Urinary bladder (tissue), 4 donors: ENCODE measurements at places on chromosomes 2 and 18. TPM values are rescaled to one million over a fixed set of nuclear protein-coding genes. Genes with fewer than 3 reads are reported as not detected.

- peak; percentile 37 for DNase-seq
These were observed 255.3 kb upstream of the AGAP1 start for GRCh38 chr2:235238537-235238936.

GRCh38 chr2:200216310-200216709 lies 90.2 kb upstream of the SPATS2L start:
- no peak for DNase-seq

GRCh38 chr18:56977309-56977708 lies 169.6 kb upstream of the BOD1L2 start:
- no peak for DNase-seq

DNA sequence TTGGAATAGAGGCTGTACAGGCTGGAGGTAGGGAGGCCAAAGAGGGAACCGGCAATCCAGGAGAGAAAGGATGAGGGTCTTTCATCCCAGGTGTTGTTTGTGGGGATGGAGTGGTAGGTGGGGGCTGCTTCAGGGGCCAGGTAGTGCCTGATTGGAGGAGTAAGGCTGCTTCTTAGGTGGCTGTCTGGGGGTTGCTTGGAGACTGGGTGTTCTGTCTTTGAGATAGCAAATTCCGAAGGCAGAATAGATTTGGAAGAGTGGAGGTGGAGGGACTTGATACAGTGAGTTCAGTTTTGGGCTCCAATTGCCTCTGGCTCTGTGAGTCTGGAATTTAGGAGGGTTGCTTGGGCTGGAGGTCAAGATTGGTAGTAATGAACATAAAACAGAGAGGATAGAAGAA lies 5.9 kb downstream of the ZNF532 start:
- no peak for DNase-seq

GRCh38 chr2:127704641-127705390 lies 3.5 kb downstream of the SFT2D3 start:
- no peak for DNase-seq

DNA sequence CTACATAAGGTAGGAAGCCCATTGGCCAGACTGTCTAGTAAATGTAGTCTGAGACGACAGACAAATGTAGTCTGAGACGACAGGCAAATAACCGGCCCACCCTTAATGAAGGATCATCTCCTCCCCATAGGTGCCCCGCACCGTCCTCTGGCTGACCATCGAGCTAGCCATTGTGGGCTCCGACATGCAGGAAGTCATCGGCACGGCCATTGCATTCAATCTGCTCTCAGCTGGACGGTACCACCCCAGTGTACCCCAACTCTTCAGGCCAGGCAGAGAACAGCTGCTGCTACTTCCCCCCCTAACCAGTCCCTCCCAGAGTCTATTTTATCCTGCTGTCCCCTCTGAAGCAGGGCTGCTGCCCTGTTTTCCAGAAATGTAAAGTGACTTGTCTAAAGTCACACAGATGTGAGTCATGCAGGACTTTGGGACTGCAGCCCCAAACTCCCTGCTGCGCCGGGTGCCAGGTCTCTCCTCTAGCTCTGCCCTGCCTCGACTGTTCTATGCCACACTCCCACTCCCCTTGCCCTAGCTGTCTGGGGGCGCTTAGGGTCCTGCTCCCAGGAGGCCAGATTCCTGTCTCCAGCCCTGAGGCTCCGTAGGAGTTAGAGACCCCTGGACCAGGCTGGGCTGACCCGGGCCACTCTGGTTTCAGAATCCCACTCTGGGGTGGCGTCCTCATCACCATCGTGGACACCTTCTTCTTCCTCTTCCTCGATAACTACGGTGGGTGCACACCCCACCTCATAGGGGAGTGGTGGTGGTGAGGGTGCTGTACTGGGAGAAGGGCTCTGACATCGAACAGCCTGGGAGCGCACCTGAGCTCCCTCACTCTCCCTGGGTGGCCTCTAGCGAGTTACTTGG lies 4.7 kb downstream of the SLC11A1 start:
- no peak for DNase-seq

GRCh38 chr2:106562268-106563186 lies 75.4 kb downstream of the CD8B2 start:
- no peak for DNase-seq

GRCh38 chr18:24954341-24954740 lies 397.6 kb downstream of the ZNF521 start:
- DNase-seq: no peak

- no peak for DNase-seq
These were observed 16.4 kb downstream of the MAL start for GRCh38 chr2:95041824-95042442.

DNA sequence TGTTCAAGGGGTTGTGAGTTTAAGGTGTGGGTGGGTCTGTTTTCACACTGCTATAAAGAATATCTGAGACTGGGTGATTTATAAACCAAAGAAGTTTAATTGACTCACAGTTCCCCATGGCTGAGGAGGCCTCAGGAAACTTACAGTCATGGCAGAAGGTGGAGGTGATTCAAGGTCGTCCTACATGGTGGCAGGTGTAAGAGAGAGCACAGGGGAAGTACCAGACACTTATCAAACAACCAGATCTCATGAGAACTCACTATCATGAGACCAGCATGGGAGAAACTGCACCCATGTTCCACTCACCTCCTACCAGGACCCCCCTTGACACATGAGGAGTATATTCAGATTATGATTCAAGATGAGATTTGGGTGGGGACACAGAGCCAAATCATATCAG lies 38.0 kb downstream of the RHBDD1 start:
- DNase-seq: no peak

GRCh38 chr2:230847883-230848388 lies 16.8 kb upstream of the ITM2C start:
- DNase-seq: no peak

DNA sequence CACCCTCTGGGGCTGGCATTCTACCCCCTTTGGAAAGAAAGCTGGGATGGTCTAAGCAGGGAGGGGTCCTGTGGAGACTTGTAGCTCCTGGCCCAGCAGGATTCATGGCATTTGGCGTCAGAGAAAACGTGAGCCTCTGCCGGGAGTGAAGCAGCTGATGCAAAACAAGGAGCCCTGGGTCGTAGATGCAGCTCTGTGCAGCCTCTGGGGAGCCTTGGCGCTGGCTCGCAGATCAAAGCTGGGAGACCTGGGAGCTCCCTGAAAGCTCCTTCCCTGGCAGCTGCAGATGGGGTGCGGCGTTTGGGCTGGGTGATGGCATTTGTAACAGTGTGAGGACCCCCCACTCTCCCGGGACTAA lies 148.3 kb downstream of the KLHL29 start:
- no peak for DNase-seq

- no peak for DNase-seq
These were observed 17.7 kb downstream of the MRPS9 start for GRCh38 chr2:105055613-105056012.

DNA sequence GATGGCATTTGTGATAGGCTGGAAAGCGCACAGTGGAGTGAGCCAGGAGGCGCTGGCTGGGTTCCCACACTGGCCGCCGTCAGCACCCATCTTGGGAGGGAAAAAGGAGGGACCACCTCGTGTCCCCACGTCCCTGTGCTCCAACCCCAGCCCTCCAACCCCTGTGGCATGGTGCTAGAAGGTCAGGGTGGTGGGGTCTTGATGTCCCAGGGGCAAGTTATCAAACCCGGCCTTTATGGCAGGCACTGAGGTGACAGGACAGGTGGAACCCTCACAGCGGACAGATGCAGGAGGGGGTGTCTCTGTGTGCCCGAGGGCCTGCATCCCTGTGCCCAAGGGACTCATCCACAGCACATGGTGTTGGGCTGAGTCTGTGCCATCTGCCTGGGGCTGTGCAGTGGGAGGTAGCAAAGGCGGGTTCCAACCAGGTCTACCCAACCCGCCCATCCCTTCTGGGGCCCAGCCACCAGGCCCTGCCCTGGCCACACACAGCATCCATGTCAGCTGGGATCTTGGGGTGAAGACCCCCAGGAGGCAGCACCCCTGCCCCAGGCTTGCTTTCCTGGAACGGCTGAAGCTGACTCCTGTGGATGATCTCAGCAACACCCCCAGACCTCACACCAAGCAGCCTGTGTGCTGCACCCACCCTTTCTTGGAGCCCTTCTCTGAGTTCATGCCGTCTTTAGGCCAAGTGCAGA lies 246.1 kb downstream of the NDUFA10 start:
- no peak for DNase-seq

- DNase-seq: no peak
These were observed 191.0 kb downstream of the HRH4 start for GRCh38 chr18:24651434-24651833.

GRCh38 chr2:30789670-30790210 lies 17.5 kb downstream of the CAPN13 start:
- DNase-seq: no peak

DNA sequence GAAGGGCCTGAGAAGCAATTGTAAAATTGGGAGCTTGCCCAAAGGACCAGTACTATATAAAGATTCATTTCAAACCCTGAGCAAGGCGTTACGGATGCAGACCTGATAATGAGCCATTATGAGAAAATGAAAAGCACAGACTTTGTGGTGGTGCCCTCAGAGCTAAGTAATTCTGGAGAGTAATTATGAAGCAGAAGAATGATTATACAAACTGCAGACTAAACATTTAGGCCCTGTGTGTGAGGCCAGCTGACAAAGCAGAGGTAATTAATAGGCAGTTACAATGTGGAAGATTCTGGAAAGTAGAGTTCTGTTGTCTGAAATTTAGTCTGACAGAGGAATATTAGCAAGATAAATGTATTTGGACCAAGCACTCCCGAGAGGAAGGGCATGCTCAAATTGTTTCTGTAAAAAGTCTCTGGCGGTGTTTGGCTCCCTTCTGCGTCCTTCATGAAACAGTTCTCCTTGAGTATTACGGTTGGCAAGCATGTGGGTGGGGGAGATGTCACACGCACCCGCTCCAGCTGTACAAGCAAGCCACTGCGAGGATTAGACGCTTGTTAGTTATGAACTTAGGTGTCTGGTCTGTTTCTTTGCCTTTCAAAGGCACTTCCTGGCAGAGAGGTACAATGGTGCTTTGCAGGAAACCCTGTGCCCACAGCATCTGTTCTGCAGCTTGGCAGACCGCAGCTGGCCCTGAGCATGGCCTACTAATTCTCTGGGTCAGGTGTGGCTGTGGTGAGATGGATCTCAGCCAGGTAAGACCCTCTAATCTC lies 45.5 kb downstream of the CDC42EP3 start:
- no peak for DNase-seq

- no peak for DNase-seq
These were observed 944.8 kb upstream of the CNTNAP5 start for GRCh38 chr2:123080331-123080730.

GRCh38 chr2:120343100-120343432 lies 2.9 kb upstream of the INHBB start:
- DNase-seq: no peak

GRCh38 chr2:163775304-163775703 lies 39.5 kb upstream of the FIGN start:
- DNase-seq: no peak

GRCh38 chr2:143682436-143683055 lies 553.3 kb downstream of the ARHGAP15 start:
- no peak for DNase-seq

GRCh38 chr2:159026170-159026569 lies 57.7 kb downstream of the TANC1 start:
- no peak for DNase-seq

DNA sequence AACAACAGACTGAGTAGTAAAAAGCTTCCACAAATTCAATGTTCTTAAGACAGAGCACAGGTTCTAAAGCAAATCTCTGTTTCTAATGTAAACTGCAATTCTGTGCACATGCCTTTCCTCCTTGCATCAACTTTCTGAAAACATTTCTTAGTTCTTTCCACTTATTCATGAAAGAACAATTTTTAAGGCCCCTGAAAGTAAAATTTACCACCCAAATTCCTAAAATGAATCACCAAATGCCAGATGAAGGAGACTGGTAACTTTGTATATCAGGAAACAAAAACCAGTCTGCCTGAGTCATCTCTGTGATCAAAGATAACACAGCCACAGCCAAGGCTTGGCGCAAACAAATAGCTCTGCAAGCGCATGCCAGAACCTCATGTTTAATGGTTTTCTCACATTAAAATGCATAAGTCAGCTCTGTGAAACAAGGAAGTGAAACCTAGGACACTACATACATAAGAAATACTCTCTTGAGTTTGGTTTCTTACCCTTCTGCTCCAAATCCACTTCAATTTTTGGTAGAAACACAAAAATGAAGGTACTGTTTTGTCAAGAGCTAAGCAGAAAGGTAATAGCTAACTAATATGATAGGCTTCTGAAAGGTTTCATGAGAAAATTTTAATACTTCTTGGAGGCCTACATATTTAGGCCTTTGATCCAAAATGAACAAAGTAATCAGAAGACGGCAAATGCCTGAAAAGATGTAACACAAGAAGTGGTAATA lies 169.4 kb downstream of the THADA start:
- peak; percentile 78 for DNase-seq

DNA sequence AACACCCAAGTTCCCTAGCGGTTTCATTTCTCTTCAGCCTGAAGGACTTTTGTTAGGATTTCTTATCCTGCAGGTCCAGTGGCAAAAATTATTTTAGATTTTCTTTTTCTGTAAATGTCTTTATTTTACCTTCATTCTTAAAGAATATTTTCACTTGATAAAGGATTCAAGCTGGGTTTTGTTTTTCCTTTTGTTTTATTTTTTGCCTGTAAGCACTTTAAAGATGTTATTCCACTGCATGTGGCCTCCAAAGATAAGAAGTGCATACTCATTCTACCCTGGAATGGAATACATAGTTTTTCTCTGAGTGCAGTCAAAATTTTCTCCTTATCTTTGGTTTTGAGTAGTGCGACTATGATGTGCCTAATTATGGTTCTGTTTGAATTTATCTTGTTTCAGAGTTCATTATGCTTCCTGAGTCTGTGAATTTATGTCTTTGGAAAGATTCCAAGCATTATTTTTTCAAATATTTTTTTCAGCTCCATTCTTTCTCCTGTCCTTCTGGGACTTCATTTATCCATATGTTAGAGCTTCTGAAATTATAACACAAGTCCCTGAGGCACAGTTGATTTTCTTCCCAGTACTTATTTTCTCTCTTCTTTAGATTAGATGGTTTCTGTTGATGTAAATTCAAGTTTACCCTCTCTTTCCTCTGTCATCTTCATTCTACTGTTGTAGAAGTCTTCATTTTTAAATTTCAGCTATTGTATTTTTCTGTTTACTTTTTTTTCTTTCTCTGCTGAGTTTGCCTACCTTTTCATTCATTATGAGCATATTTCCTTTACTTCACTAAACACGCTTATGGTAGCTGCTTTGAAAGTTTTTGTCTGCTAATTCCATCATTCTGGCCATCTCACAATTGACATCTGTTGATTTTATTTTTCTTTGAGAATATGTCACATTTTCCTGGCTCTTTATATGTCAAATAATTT lies 69.6 kb downstream of the MAPRE2 start:
- no peak for DNase-seq

Gene ALPP
- total RNA-seq: not detected

Gene CD226
- 3.6 TPM for total RNA-seq

Gene APCDD1
- 70.8 TPM for total RNA-seq

Gene TMEM169
- 0.85 TPM for total RNA-seq

Gene REG3A
- total RNA-seq: not detected

Gene CYP27C1
- 7.8 TPM for total RNA-seq

Gene TEX44
- not detected for total RNA-seq
